ENCODE measurements at places on chromosomes 4 and X.
A peak's percentile ranks its signal among the peaks of the same experiment; 100 is the strongest.

DNA sequence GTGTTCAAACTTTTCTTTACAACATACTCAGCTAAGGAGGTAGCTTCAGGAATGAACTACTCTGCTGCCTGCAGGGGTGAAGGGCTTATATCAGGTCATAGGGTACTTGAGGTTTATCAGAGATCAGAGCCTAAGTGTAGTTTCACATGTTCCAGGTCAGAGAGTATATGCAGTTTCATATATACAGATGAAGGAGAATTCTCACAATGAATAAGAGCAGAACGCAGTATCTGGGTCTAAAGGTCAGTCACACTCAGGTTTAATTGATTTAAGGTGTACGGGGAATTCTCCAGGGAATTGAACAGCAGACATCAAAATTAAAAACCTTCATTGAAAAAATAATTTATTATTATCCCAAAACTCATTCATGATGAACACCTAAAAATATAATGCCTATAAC is 700.6 kb downstream of the TECRL start:
- no peak for DNase-seq

GRCh38 chrX:45843518-45843917 is 642.8 kb upstream of the DIPK2B start:
- DNase-seq, result peak; percentile 46

GRCh38 chrX:68421636-68422035 is 11.7 kb downstream of the OPHN1 start:
- no peak for DNase-seq

GRCh38 chrX:40088803-40089540 is 8.8 kb downstream of the BCOR start:
- DNase-seq, result no peak

- no peak for DNase-seq
Measured at GRCh38 chr4:93842601-93843252, 14.2 kb downstream of the ATOH1 start.
